Daoy (cell line): ENCODE measurements at places on chromosomes 4 and X. TPM values are rescaled to one million over a fixed set of nuclear protein-coding genes. Genes with fewer than 3 reads are reported as not detected.

CLDN2 gene
- total RNA-seq = not detected in 2 replicates

- no peak for DNase-seq
Measured at GRCh38 chrX:38599796-38600755, 38.7 kb downstream of the TSPAN7 start.

SHOX gene
- not detected in 2 replicates for total RNA-seq

DNA sequence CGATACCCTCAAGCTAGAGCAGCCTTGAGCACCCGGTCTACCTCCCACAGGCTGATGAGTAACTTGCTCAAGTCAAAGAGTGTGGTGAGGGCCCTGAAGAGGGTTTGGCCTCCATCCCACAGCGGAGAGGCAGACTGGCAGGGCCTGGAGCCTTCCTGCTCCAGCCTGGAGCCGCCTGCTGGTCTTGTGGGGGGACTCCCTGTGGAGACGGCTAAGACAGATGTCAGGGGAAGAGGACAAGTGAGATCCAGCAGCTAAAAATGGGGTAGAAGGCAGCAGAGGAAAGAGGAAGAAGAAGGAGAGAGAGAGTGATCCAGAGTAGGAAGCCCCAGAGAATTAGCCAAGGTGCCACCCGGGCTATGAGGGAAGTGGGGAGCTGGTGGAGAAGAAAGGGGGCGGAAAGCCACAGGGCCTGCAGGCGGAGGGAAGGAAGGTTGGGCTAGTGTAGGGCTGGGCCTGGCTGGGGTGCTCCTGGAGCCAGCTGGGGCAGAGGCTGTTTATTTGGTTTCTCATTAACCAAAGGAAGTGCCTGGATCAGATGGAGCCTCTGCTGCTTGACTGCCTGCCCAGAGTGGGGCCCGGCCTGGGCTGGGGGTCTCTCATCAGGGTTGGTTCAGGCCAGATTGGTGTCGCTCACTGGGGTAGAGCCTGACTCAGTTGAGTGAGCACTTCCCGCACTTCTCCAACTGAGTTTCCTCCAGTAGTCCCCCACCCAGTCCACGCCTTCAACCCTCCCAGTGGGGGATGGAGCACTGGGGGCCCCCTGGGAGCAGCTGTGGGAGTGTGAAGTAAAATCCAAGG lies 14.2 kb downstream of the EFNB1 start:
- peak; percentile 70 for DNase-seq

GRCh38 chr4:15168759-15169158 lies 166.5 kb downstream of the CPEB2 start:
- no peak for DNase-seq

ADRA2C gene
- total RNA-seq = 0.45 and 1.1 TPM in 2 replicates

DNA sequence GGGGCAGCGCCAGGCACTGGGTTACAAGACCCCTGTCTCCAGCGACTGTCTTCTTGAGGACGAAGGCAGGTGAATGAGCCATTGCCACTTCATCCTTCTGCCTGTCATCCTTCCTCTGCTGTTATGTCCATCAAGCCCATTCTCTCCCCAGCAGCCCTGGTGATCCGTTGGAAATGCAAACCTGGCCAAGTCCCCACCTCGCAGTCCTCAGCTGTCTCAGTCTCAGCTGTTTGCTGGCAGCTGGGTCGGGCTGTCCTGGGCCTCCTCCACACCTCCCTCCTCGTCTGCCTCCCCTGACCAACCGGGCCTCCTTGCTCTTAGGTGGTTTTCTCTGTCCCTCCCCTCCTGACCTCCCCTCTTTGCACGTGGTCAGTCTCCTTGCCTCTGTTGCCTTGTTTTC lies 38.0 kb downstream of the PTTG2 start:
- DNase-seq = no peak

- no peak for DNase-seq
Measured at GRCh38 chr4:10153161-10153560, 36.6 kb upstream of the WDR1 start.

GC gene
- total RNA-seq = not detected in 2 replicates

DNA sequence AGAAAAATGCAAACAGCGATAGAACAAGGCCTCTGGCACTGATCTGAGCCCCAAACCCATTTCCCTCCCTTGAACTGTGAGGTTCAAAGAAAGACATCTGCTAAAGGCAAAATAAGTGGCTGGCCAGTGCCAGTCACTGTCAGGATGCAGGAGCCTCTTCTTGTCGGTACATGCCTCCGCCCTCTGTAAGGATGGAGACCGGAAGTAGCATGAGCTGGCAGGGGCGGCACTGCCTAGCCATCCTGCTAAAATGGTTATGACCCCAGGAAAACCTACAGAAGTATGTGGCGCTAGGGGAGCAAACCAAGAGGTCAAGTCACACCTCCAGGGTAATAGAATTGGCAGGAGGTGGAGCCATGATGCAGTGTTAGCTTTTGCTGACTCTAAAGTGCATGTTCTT lies 180.3 kb downstream of the DCLK2 start:
- DNase-seq = no peak

SHROOM2 gene
- total RNA-seq = 6.1 and 8.5 TPM in 2 replicates

DNA sequence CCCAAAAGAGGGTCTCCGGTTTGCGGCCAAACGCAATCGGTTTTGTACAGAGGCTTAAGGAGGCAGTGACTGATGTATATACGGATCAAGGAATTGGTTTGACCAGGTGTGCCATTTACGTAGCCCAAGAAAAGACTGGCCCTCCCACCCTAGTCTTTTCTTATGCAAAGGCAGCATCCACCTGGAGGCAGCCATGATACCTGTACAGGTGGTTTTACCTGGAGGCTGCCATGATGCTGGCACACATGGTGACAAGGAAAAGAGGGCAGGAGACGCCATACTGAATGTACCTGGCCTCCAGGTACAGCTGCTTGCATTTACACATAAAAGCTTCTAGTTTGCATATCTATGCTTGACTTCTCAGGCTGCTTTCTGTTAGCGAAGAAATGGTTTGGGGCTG lies 917.7 kb upstream of the INTU start:
- DNase-seq = no peak

- no peak for DNase-seq
Measured at GRCh38 chrX:46610070-46610658, 36.6 kb downstream of the CHST7 start.

OPRPN gene
- not detected in 2 replicates for total RNA-seq

DNA sequence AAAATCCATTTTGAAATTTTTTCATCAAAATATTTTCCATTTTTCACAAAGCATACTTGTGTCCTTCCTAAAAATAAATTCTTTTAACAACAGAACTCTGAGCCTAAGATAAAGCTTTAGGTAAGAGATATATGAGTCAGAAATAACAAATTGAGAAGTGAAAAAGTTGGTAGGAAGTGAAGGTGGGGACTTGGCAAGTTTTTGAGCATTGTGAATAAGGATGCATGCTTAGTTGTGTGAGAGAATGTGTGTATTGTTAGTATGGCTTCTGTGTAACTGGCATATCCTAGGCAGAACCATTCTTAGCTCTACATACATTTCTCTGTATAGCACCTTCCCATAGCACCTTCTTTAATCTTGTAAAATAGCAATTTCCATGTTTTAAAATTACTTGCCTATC lies 6.8 kb downstream of the ASB5 start:
- DNase-seq = no peak

- DNase-seq = no peak
Measured at GRCh38 chr4:98609934-98610333, 48.5 kb downstream of the TSPAN5 start.
